Activated T-helper 1 cell treated with Interleukin-2 at 50 U/mL for 16 hours (primary cell): ENCODE measurements at places on chromosomes 12 and 14.

- DNase-seq, result no peak
Observed at GRCh38 chr12:67241482-67241881, 27.7 kb upstream of the CAND1 start.

GRCh38 chr12:15636060-15636890 lies 152.9 kb downstream of the EPS8 start:
- no peak for DNase-seq

GRCh38 chr14:52352569-52352968 lies 38.5 kb downstream of the PTGER2 start:
- DNase-seq, result no peak

DNA sequence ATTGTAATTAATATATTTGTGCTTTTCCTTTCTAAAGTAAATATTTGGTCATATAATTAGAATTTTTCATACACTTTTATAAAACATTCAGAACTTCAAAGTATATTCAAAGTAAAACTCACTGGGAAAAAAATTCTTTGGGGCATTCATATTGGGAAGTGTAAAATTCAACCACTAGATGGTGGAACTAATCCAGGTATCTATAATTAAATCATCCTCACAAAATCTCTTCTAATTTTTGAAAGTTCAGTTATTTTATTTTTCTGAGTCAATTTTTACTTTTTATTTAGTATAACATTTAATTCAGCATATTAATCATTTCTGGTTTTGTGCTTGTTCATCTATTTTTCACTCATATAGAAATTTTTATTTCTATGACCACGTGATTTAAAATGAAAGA lies 81.0 kb downstream of the NTS start:
- DNase-seq, result no peak

- no peak for DNase-seq
Observed at GRCh38 chr14:27098451-27098850, 500.6 kb upstream of the NOVA1 start.

DNA sequence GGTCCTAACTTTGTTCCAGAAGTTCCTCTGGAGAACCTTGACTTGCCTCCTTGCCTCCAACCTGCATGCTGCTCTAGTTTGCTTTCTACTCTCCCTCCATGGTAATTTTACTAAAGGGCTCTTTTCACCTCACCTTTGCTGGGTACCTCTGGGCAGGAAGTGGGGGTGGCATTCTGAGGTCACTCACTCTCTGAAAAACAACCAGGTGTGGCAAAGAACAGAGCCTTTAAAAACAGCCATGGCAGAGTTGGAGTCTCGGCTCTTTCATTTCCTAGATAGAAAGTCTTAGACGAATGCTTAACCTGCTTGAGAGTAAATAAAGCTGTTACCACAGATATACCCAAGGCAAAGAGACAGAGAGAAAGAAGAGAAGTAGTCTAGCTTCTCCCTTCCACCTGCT lies 827.9 kb downstream of the BCL11B start:
- DNase-seq, result peak; percentile 31
